ENCODE measurements at places on chromosomes 13 and 19.

DNA sequence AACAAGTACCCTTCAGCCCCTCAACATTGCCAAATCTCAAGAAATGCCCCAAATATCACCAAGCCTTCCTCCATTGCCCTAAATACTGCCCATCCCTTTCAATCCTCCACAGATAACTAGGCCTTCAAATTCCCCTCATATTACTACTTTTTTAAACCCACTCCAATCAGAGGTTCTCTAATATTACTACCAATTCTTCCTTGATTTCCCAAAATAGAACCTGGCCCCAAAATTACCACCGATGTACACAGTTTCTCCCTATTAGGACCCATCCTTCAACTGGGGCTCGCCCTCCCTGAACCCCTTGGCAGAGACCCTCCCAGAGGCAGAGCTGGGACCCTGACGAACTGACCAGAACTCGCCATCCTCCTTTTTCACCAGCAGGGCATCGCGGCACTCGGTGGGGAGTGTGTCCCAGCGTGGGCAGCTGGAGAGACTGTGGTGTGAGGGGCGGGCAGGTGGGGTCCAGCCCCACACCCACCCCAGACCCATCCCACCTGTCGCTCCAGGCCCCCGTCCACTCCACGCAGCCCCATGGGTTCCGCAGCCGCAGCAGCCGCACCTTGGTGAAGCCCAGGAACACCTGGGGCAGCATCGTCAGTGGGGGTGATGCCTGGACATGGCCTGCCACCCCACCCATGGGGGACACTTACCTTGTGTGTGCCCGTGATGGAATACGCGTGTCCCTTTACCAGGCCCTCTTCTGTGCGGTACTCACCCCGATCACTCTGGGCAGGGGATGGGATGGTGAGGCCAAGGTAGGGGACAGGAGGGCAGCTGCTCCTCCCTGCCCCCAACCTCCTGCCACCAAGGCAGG, 6.1 kb downstream of the CAPN12 start:
- DNase-seq: no peak

DNA sequence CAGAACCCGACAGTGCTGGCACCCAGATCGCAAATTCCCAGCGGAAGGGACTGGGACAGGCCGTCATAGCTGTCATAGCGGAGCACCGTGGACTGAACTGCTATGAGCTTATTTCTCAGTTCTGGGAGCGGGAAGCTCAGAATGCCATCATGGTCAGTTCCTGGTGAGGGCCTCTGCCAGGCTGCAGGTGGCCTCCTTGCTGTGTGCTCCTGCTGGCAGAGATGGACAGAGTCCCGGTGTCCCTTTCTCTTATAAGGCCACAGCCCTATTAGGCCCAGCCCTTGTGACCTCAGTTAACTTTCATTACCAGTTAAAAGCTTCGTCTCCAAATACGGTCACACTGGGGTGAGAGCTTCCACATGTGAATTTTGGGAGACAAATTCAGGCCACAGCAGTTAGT, 4.6 kb downstream of the ZNF444 start:
- no peak for DNase-seq

DNA sequence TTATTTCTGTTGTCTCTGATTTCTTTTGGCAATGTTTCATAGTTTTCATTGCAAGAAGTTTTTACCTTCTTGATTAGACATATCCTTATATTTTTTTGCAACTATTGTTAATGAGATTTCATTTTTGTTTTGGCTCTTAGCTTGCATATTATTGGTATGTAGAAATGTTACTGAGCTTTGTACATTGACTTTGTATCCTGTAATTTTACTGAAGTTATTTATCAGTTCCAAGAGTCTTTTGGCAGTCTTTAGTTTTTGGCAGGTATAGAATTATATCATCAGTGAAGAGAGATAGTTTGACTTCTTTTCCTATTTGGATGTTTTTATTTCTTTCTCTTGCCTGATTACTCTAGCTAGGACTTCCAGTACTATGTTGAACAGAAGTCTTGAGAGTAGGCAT, 375.7 kb downstream of the TDRD3 start:
- DNase-seq: no peak

GRCh38 chr19:28898249-28898648, 314.7 kb downstream of the UQCRFS1 start:
- no peak for DNase-seq

- no peak for DNase-seq
Measured at GRCh38 chr13:40496035-40496810, 170.2 kb downstream of the FOXO1 start.

DNA sequence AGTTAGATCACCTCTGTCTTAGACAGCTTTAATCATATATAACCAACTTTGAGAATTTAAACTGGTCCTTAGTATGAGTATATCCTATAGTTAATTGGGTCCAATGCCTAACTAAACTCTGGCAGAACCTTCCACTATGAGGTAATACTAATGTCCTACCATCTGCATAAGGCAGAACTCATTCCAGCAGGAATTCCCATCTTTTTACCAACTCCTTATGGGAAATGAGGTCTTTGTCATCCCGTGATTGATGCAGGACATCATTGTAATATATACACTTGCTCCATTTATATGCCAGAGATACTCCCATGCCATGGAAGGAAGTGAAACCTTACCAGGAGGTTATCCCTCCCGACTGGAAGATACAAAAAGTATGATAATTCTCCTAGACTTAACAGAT, 2.8 kb downstream of the KCTD4 start:
- DNase-seq: no peak

GRCh38 chr13:69935043-69935442, 172.6 kb upstream of the ATXN8OS start:
- DNase-seq: no peak

GRCh38 chr13:105774739-105775460, 760.6 kb downstream of the EFNB2 start:
- DNase-seq: no peak

DNA sequence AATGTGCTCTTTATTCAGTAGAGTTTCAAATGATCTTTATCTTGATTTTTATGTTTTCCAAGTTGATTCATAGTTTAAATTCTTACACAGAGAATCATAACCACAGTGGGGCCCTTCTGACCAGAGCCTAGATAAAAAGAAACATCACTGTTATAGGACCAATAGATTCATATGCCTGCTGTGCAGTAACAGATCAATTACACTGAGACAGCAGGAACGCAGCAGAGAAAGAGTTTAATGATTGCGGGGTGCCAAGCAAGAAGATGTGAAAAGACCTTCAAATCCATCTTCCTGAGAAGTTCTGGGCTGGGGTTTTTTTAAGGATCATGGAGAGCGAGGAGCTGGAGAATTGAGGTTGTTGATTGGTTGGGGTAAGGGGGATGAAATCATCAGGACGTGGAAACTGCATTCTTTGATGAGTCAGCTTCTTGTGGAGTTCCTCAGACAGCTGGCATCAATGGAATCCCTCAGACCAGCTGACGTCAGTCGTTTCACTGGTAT, 346.6 kb downstream of the TBC1D4 start:
- no peak for DNase-seq

GRCh38 chr13:73107481-73107880, 48.7 kb downstream of the KLF5 start:
- DNase-seq: no peak

- DNase-seq: no peak
Measured at GRCh38 chr13:97224544-97225300, 2.6 kb downstream of the MBNL2 start.

- no peak for DNase-seq
Measured at GRCh38 chr13:23811366-23812062, 77.7 kb downstream of the MIPEP start.

- DNase-seq: no peak
Measured at GRCh38 chr13:80132741-80133601, 208.0 kb downstream of the SPRY2 start.

DNA sequence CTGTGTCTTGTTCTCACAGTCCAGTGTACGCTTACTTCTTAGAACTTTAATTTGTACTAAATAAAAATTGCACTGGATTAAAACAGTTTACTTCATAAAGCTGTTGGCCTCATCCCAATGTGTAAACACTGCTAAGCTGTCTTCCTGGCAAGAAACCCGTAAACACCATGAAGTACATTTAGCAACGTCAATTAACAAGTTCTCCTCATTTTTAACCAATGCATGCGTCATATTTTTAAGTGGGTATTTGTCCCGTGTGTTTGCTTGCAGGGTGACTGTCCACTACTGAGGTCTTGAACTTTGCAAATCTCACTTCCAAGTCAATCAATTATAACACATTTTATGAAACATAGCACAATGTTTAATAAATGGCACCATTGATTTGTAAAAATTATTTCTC, 28.2 kb downstream of the LAIR2 start:
- no peak for DNase-seq

DNA sequence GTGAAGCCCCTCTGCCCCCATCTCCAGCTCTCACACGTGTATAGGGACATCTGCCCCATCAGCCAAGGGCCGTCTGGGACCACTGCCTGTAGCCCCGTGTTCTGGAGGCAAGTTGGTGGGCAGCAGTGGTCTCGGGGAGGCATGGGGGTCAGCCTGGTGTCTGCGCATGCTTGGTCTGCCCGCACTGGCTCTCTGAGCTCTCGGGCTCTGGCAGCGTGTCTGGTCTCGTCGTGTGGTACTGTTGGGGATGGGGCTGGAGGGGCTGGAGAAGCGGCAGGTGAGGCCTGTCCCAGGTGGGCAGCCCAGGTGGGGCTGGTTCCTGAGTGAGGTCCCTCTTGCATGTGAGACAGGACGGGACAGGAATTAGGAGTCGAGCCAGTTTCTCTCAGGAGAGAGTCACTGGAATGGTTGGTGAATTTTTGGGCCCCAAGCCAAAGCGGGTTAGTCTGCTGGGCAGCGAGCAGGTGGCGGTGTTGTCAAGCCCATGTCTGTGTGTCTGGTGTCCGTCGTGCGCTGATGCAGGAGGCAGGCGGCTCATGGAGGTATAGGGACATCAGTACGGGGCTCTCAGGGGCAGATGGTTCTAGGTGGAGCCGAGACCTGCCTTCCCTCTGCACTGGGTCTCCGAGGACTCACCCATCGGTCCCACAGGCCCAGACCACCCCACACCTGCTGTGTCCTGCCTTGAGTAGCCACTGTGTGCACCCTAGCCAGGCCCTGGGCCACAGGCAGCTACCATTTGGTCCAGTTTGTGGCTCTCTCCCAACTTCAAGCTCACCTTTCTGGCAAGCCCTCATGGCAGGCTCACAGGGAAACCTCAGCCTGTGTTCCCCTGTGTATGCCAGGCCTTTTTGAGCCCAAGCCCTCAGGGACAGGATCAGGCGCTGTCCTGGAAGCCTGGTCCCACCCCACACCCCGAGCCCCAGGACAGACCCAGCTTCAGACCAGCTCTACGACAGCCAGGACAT, 18.2 kb downstream of the COMP start:
- DNase-seq: no peak

GRCh38 chr13:43441899-43442499, 344.8 kb downstream of the ENOX1 start:
- DNase-seq: no peak

Data from activated T-helper 1 cell treated with anti-CD3 and anti-CD28 coated beads, Interleukin-2, amount 50 U/mL, for 16 hours (primary cell).